ENCODE measurements at places on chromosomes 7 and 10.

DNA sequence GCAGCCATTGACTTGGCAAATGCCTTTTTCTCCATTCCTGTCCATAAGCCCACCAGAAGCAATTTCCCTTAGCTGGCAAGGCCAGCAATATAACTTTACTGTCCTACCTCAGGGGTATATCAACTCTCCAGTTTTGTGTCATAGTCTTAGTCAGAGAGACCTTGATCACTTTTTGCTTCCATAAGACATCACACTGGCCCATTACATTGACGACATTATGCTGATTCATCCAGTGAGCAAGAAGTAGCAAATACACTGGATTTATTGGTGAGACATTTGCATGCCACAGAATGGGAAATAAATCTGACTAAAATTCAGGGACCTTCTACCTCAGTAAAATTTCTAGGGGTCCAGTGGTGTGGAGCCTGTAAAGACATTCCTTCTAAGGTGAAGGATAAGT lies 649.7 kb upstream of the ANKRD30A start:
- no peak for DNase-seq

GRCh38 chr7:36994456-36995112 lies 270.3 kb upstream of the AOAH start:
- DNase-seq: peak; percentile 18

GRCh38 chr7:50618281-50618680 lies 53.1 kb upstream of the DDC start:
- no peak for DNase-seq

GRCh38 chr7:137325927-137326326 lies 17.6 kb downstream of the PTN start:
- no peak for DNase-seq

GRCh38 chr7:143003393-143004051 lies 23.4 kb downstream of the OR9A2 start:
- DNase-seq: peak; percentile 45

GRCh38 chr7:17521437-17521836 lies 223.0 kb downstream of the AHR start:
- peak; percentile 80 for DNase-seq

GRCh38 chr10:114685456-114685855 lies 27.4 kb upstream of the ABLIM1 start:
- DNase-seq: no peak

DNA sequence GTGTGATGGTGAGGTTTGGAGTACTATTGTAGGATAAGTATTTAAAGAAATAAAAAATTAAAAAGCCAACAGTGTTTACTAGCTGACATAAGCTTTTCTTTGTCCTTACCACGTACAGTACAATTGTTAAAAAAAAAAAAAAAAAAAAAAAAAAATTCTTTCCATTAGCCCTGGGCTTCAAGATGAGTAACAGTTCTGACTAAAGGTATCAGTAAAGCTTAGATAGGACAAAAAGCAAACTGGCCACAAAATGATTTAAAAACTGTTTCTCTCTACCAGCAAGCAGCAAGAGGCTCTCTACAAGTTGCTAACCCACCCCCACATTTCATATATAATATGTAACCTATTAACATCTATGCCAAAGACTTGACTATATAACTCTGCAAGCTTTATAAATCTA lies 17.5 kb downstream of the HYCC1 start:
- DNase-seq: no peak

- DNase-seq: no peak
Measured at GRCh38 chr10:88874281-88874680, 5.8 kb upstream of the STAMBPL1 start.

DNA sequence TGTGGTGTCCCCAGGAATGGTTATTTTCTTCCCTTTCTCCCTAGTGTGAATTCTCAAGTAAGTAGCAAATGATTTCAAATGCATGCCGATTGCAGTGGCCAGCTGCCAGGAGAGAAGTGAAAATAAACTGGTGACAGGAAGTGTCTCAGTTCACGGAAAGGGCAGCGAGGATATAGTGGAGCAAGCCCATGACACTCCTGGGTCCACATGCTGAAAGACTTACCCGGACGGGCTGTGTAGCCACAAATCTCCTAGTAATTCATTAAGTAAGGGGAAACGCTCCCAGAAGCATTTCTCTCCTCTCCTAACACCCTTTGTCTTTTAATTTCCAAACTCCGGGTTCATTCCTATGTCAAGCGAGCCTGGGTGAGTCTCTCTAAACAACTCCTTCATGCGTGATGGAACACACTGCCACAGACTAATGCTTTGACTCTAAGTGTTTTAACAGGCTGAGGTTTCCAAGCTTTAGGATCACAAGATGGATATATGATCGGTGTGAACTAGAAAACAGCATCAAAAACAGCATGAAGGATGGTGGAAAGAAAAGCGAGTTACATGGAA lies 125.6 kb downstream of the CYP26A1 start:
- DNase-seq: peak; percentile 57

DNA sequence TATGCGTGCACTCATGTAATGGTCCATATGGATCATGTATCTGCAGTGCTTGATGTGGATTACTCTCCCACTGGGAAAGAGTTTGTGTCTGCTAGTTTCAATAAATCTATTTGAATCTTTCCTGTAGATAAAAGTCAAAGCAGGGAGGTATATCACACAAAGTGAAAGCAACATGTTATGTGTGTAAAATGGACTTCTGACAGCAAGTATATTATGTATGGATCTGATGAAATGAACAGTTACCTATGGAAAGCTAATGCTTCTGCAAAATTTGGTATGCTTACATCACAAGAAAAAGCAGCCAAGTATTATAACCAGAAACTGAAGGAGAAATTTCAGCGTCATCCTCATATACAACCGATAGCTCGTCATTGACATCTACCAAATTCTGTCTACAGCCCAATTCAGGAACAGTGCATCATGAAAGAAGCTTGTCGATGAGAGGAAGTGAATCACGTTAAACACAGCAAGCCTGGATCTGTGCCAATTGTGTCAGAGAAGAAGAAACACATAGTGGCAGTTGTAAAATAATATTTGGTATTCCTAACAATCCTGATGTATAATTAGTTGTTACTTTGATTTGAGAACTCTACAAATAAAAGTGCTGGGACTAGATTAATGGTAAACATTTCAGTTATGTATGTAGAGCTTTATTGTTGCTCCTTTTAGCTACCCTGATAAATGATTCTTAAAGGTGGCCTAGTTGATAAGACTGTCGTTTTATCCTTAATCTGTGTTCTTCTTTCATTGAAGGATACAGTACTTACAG lies 14.2 kb upstream of the SYPL1 start:
- DNase-seq: peak; percentile 86

GRCh38 chr7:136000288-136000913 lies 23.2 kb upstream of the MTPN start:
- DNase-seq: no peak

DNA sequence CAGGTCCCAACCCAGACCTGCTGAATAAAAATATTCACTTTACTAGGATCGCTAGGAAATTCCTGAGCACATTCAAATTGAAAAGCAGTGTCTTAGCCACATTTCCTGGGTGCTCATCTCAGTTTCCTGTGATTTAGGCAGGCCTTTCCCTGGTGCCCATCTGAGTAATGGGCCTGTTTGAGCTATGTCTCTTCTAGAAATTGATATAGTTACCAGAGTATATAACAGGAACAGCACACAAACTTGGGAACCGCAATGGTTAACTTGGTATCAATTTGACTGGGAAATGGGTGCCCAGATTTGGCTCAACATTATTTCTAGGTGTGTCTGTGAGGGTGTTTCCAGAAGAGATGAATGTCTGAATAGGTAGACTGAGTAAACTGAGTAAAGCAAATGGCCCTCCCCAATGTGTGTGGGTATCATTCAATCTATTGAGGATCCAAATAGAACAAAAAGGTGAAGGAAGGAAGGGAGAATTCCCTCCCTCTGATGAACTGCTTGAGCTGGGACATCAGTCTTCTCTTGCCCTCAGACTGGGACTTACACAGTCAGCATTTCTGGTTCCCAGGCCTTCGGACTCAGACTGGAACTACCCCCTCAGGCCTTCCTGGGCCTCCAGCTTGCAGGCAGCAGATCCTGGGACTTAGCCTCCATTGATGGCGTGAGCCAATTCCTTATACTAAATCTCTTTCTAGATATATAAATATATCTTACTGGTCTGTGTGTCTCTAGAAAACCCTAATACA lies 99.1 kb downstream of the CCDC71L start:
- no peak for DNase-seq

GRCh38 chr7:7566651-7567611 lies at the start of gene MIOS:
Gene MIOS (plus strand): TSS chr7:7566884. CDS start chr7:7572476, 5,592 bp downstream.
- DNase-seq: peak; percentile 81

GRCh38 chr7:94414481-94414880 lies 19.8 kb downstream of the COL1A2 start:
- peak; percentile 15 for DNase-seq

DNA sequence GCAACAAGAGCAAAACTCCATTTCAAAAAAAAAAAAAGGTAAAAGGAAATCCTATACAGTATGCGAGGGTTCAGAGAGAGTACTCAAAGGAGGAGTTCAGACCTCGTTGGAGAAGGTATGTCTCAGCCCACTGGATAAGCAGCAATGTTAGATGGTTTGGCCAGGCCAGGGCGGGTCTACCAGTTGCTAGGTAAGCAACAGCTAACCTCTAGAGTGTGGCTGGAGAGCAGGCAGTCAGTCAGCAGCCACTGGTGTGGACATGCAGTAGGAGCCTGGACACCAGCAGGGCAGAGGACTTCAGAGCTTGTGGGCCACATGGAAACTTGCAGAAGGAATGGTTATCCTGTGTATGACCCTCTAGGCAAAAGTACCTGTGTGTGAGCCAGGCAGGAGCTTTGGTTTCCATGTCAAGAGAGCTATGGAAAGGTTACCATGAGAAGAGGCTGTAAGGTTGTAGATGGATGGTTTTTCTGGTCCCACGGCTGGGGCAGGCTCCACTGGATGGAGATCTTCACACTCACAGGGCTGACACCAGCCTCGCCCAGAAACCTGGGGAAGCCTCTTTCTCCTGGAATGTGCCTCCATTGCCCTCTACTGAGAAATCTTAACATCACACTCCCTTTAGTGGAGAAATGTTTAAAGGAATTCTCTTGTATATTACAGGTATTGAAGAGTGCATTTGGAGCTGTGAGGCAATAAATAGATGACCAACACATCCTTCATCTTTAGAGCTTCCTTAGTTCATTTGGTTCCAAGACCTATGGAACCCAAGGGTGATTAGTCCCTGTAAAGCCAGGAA lies 63.6 kb downstream of the CCDC186 start:
- peak; percentile 50 for DNase-seq

- no peak for DNase-seq
Measured at GRCh38 chr7:25246306-25246705, 18.0 kb upstream of the NPVF start.
